Endothelial cell (in vitro differentiated cells): ENCODE measurements at places on chromosomes 11 and 22.

DNA sequence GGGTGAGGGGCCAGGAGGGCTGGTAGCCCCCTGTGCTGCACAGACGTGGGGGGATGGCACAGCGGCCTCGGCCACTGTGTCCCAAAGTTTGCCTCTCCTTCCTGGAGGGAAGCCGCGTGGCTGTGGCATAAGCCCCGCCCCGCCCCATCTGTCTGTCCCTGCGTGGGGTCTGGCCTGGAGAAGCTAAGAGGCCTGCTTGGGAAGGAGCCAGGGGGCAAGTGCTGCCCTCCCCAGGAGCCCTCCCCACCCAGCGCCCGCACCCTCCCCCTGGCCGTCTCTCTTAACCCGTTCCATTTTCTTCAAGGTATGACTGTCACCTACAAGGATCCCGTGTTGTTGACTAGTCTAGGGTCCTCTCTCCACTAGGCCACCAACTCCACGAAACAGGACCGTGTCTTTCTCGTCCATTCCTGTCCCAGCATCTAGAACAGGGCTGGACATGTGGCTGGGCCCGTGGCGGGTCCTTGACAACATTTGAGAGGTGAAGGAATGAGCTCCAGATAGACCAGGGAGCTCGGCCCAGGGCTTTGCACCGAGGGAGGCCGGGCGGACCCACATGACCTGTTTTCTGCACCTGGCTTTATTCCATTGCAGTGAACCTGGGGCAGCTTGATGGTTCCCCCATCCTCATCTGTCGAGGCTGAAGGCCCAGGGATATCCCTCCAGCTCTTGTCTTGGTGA is 428.0 kb downstream of the TBC1D22A start:
- no peak for DNase-seq

DNA sequence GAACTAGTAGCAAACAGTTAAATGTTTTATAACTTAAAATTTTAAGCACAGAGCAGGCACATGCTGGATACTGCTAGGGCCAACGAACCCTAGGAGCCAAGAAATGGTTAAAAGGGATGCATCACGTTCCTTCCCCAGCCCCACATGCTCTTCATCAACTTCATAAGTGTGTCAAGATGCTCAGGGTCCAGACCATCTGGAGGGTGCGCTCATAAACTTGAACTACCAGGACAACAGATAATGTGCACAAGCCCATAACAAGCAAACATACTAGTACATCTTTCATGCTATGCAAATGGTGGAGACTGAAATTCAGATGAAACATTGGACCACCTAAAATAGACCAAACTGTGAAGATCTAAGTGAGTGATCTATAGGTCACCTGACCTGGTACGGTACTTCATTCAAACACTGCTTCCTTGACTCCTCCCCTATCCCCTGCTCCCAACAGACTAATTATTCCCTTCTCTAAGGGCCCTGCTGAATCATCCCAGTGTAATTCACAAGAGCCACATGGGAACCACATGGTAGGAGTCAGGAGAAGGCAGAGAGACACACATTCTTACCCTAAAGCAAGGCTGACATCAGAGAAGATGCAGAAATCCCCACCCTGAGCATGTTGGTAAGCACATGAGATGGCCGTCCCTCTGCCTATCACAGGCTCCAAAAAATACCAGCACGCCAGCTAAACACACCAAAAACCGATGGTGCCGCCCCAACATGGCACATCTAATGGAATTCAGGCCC is 83.9 kb downstream of the ETS1 start:
- no peak for DNase-seq

- no peak for DNase-seq
These were observed 15.8 kb downstream of the ABTB2 start for GRCh38 chr11:34341931-34342533.

GRCh38 chr11:44629732-44630345 is 64.4 kb downstream of the CD82 start:
- DNase-seq: no peak

- DNase-seq: no peak
These were observed 5.5 kb downstream of the ZC3H12C start for GRCh38 chr11:110098645-110099044.

GRCh38 chr11:79147011-79147410 is 293.8 kb downstream of the TENM4 start:
- no peak for DNase-seq

GRCh38 chr11:14413307-14414069 is 54.5 kb upstream of the RRAS2 start:
- peak; percentile 36 for DNase-seq

GRCh38 chr11:23897453-23898286 is 599.2 kb upstream of the LUZP2 start:
- no peak for DNase-seq

DNA sequence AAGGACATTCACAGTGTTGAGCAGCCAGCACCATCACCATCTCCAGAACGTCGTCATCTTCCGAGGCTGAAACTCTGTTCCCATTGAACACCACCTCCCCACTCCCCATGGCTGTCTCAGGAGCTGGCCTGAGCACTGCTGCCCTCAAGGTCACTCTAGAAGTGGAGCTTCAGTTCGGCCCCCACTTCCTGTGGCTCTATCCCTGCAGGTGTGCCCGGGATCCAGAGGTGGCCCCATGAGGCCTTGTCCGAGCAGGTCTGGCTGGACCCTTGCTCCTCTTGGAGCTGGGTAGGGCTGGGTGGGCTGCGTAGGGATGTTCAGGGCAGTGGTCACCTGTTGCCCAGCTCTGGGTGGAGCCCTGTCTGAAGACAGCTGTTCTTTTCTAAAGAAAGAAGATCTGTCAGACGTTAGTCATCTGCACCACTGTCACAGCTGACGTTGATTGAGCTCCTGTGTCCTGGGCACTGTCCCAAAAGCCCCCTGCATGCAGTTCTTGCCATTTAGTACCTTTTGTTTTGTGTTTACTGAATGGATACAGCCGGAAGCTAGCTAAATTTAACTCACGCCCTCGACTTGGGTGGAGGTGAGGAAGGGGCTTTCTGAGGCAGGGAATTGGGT is 75.5 kb upstream of the CLDN5 start:
- no peak for DNase-seq

GRCh38 chr11:134939031-134939430 is 527.0 kb upstream of the B3GAT1 start:
- DNase-seq: no peak
